Globus pallidus (tissue), 1 donor: ENCODE measurements at places on chromosomes 12 and 14.

DNA sequence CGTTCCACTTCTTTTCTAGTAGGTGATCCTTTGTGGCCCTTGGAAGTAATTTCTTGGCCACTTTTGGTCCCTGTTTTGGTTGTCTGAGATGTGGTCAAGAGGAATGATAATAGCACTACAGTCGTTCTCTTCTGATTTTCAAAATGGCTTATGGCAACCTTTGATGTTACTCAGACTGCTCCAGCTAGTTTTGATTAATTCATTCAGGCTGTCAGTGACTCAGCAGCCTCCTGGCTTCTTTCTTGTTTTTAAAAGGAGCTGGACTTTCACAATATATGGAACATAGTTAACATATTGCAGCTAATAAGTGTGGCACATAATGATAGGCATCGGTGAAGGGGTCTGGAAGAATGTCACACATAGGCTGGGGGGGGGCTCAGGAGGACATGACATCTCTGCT, 47.3 kb downstream of the WDR20 start:
- DNase-seq, result no peak

GRCh38 chr12:81991868-81992267, 232.7 kb upstream of the PPFIA2 start:
- DNase-seq, result no peak

GRCh38 chr12:6813363-6813762, 8.3 kb upstream of the GPR162 start:
- DNase-seq, result no peak

DNA sequence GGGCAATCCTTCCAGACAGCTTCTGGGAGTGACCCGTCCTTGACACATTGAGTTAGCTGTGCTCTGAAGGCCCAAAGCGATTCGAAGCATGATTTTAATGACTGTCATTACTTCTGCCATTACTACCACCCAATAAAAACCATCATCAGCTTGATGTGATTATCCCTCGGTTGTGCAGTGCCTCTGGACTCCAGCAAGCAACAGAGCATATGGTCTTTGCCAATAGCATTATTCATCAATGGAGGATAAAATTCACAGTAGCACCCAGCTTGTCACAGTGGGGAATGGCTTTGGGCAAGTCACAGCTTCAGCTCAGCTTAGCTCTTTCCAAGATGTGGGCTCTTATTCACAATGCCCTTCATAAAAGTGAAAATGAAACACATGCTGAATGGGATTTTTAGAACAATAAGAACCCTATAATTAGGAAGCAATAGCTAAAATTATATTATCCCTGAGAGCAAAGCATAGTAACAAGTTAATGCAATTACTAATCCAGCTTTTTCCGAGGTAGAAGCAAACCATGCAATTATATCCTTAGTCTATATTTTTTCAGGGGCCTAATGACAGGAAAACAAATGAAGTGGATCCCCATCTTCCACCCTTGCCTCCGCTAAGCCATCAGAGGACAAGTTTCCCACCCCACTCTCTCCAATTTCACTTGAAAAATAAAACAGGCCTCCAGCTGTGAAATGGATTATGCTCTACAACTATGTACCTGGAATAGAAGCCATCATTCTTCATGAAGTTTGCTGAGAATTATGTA, 163.0 kb upstream of the EEA1 start:
- DNase-seq, result no peak

GRCh38 chr12:8951744-8952143, 2.3 kb upstream of the M6PR start:
- no peak for DNase-seq

GRCh38 chr12:132190012-132190755, 45.9 kb downstream of the NOC4L start:
- no peak for DNase-seq

- DNase-seq, result no peak
These were observed 53.9 kb upstream of the NUDT4 start for GRCh38 chr12:93323625-93324329.

- no peak for DNase-seq
These were observed 12.4 kb upstream of the PPM1H start for GRCh38 chr12:62947364-62947763.

DNA sequence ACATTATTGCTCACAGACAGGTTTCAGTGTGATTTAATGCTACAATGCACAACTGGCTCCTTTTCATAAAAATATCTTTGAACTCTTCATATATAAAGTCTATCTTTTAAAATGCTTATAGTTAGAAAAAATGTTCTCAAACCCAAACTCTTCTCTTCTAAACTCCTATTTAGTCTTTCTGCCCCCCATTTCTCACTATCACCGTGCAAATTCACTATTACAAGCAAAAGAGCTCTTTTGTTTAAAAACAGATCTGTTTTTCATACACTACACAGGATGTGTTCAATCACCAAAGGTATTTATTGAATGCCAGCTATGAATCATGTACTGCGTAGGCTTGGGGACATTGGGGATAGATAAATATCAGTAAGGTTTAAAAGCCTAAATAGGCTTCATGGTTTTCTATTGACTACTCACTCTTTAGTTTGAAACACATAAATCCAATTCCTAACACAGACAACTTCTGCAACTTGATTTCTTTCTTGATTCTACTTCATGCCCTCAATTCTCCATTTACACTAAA, 692.3 kb downstream of the C12orf50 start:
- DNase-seq, result no peak

DNA sequence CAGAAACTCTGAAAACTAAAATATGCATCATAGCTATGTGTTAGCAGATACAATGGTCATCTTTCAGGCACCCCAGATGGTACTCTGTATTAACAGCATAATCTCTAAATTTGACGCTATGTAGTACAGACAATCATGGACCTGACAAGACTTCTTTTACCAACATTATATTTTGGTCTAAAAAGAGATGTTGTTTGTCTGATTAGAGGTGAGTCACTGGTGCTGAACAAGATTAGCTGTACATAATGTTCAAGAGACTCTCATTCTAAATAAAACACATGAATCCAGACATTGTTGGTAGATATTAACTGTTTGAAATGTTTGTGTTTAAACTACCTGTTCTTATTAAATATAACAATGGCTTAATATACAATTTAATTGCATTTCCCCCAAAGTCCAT, 146.4 kb upstream of the LMNTD1 start:
- no peak for DNase-seq

DNA sequence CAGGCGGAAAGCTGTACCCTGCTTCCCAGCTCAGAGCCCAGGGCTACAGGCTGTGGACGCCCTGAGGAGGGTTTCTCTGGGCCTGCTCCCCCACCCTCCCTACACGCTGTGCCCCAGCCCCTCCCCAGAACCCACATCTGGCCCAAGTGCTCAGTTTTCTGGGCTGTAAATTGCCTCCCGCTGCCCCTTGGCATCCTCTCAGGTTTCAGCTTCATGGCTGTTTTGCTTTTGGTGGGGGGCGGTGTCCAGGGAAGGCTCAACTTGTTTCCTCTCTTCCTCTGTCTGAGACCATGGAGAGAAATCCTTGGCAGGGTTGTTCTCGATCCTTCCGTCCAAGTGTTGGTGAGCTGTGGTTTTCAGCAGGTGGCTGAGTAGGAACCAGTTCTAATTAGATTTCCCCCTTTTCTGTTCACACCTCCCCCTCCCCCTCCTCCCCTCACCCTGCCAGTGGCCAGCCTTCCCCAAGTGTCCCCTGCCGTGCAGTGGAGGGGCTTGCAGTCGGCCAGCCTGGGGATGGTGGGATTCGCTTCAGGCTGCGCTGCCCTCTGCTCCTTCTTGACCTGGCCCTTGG, 61.8 kb downstream of the TSPAN9 start:
- DNase-seq, result no peak

GRCh38 chr12:121511916-121512315, 68.9 kb downstream of the KDM2B start:
- no peak for DNase-seq

DNA sequence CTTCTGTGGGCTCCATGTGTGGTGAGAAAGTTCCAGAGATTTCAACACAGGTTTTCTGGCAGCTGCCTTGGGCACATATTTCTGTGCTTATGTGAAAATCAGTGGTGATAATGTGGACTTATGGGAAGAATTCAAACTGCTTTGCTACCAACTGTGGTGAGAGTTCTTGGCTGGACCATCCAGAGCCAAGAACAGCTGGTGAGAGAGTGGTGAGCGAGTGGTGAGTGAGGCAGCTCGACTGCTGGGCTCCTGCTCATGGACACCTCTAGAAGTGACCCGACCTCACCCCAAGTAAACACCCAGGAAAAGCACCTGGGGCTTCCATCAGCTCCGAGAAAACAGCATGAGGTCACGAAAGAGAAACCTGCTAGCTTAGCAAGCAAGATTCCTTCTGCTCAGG, 106.4 kb downstream of the PIWIL1 start:
- no peak for DNase-seq

GRCh38 chr14:58944968-58945356, 243.5 kb upstream of the DAAM1 start:
- no peak for DNase-seq

DNA sequence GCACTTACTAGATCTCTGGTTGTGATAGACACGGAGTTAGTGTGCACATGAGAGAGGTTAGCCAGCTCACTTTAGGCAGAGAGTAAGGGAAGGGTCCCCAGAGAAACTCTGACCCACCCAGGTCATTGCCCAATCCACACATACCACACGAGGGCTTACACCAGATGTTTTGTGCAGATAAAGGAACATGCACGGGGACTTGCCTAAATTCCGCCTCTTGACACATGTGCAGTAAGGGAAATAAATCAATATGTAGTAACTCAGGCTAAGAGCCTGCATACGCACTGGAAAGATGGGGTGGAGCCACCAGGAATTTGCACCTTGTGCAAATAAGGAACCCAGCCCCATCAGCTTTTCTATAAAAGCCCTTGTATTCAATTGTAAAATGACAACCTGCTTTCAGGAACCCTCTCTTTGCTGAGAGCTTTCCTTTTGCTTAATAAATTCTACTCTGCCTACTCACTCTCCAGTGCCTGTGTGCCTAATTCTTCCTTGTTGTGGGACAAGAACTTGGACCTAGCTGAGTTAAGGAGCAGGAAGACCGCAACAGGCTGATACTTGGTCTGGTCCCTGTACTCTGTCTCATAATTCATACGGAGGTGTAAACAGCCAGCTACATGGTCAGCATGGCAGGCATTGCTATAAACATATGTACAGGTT, 120.2 kb downstream of the EMP1 start:
- no peak for DNase-seq

DNA sequence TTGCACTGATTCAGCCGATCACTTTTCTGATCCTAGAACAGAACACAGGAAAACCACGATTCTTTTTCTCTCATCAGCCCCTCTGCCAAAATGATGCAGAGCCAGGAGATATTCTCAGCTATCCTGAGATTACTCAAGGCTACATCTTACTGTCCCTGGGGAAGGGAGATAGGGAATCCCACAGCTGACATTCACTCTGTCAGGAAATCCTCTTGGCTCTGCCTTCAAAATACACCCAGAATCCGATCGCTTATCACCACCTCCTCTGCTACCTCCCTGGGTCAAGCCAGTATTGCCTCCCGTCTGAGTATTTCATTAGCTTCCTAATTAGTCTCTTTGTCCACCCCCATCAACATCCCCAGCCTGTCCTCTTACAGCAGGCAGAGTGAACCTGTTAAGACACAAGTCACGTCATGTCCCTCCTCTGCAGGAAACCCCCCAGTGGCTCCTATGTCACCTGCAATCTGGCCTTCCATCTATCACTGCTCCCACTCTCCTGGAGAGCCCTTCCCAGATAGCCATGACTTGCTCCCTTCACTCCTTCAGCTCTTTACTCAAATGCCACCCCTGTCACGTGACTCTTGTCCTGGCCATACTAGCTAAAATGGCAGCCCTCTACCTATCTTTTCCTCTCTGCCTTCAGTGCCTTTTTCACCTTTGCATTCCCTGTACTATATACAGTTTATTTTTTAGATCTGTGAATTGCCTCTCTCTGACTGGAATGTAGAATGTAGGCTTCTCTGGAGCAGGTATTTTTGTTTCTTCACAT, 70.3 kb downstream of the GALNT4 start:
- no peak for DNase-seq
